ENCODE measurements at places on chromosomes 12 and 14. TPM values are rescaled to one million over a fixed set of nuclear protein-coding genes. Genes with fewer than 3 reads are reported as not detected.

KCNK10 gene
- total RNA-seq: 1.8 TPM

NELL2 gene
- 133 TPM for total RNA-seq

PMEL gene
- total RNA-seq: not detected

POLE2 gene
- total RNA-seq: not detected

LRFN5 gene
- total RNA-seq: 0.58 TPM

PIWIL1 gene
- not detected for total RNA-seq

SLC6A13 gene
- not detected for total RNA-seq
